ENCODE measurements at places on chromosomes 6 and 20.

GRCh38 chr6:98747273-98747672 lies 87.1 kb upstream of the POU3F2 start:
- no peaks in the 10 kb centered on the region for H3K4me1 ChIP-seq
- no peak overlapping the region for H3K27ac ChIP-seq

GRCh38 chr6:39409889-39410288 lies 87.4 kb upstream of the KCNK16 start:
- DNase-seq = no peak
- no peaks in the 10 kb centered on the region for H3K27me3 ChIP-seq
- no peaks in the 10 kb centered on the region for H3K36me3 ChIP-seq
- no peak overlapping the region for H3K4me3 ChIP-seq
- H3K4me1 ChIP-seq = no peaks in the 10 kb centered on the region
- no peak overlapping the region for H3K27ac ChIP-seq

- H3K4me1 ChIP-seq = no peaks in the 10 kb centered on the region
- no peak overlapping the region for H3K27ac ChIP-seq
- H3K4me3 ChIP-seq = no peak overlapping the region
- no peak for DNase-seq
- H3K27me3 ChIP-seq = no peaks in the 10 kb centered on the region
Measured at GRCh38 chr6:303948-304558, 11.8 kb downstream of the DUSP22 start.

DNA sequence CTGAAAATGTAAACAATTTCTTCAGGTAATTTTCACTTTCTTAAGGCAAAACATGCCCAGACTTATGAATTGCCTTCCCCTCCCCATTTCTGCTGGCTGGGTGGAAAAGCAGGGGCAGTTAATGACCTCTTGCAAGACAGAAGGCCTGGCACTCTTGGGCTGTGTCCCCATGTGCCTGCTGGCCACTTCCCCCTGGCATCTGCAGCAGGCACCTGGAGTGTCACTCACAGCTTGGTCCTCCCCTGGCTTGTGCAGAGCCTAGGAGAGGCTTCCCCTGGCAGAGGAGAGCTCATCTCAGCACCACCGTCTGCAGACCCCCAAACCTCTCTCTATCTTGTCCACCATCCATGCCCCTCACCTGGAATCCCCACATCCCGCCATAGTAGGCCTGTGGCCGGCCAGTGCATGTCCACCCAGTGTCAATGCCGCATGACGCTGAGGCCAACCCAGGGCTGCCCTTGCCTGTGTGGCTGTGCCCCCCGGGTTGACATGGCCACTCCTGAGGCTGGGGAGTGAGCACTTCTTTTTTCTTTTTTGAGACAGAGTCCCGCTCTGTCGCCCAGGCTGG lies 83.5 kb upstream of the SLC22A23 start:
- no peak for DNase-seq
- no peaks in the 10 kb centered on the region for H3K36me3 ChIP-seq
- H3K27me3 ChIP-seq = no peaks in the 10 kb centered on the region
- H3K4me3 ChIP-seq = no peak overlapping the region
- H3K27ac ChIP-seq = no peak overlapping the region
- no peaks in the 10 kb centered on the region for H3K4me1 ChIP-seq

- H3K27ac ChIP-seq = no peak overlapping the region
- no peak overlapping the region for H3K4me3 ChIP-seq
- no peaks in the 10 kb centered on the region for H3K4me1 ChIP-seq
- DNase-seq = no peak
Measured at GRCh38 chr6:126747728-126748540, 370.5 kb upstream of the RSPO3 start.

GRCh38 chr6:5260111-5260620 lies 584 bp downstream of the LYRM4 start:
- H3K4me3 ChIP-seq = peak overlapping the region; percentile 89
- DNase-seq = no peak

DNA sequence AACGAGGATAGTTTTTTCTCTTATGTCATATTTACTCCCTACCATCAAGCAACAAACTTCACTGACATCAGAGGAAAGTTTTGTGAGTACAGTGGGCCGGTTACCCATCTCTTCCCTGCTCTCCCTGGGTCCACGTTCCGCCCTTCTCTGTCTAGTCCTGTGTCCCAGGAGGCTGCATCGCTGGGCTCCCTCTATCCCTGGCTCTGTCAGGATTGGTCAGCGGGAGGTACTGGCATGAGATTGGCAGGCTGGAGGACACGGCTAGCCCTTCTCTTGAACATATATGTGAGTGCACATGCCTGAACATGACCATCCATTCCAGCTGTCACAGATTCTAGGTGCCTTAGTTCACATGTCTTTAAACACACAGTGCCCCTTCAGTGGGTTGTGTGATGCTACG lies 30.3 kb upstream of the TMEM181 start:
- H3K27ac ChIP-seq = no peak overlapping the region
- no peaks in the 10 kb centered on the region for H3K36me3 ChIP-seq
- DNase-seq = no peak
- no peaks in the 10 kb centered on the region for H3K27me3 ChIP-seq

GRCh38 chr6:28211840-28212509 lies 13.1 kb upstream of the ZSCAN9 start:
- H3K4me1 ChIP-seq = no peaks in the 10 kb centered on the region
- peak overlapping the region; percentile 10 for H3K4me3 ChIP-seq
- peaks cover 5% of the 10 kb centered on the region for H3K27me3 ChIP-seq

- no peak overlapping the region for H3K4me3 ChIP-seq
- no peaks in the 10 kb centered on the region for H3K4me1 ChIP-seq
- no peaks in the 10 kb centered on the region for H3K27me3 ChIP-seq
Measured at GRCh38 chr6:140289186-140289585, 914.7 kb upstream of the CITED2 start.

DNA sequence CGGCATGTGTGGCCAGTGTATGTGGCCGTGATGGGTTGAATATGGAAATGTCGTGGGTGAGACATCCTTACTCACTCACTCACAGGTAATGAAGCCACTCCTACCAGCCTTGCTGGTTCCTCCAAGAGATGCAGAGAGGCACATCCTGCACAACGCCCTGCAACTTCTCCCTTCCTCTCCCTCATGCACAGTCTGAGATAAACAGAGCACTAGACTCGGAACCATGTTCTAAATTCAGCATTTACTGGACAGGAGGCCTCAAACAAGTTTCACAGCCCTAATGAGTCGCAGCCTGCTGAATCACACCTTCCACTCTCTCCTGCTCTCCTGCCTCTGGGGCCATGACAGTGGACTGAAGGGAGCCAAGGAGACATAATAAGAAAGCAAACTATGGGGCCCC lies 91.2 kb downstream of the ISM1 start:
- no peak for DNase-seq
- no peaks in the 10 kb centered on the region for H3K4me1 ChIP-seq
- H3K27me3 ChIP-seq = no peaks in the 10 kb centered on the region
- no peak overlapping the region for H3K4me3 ChIP-seq

DNA sequence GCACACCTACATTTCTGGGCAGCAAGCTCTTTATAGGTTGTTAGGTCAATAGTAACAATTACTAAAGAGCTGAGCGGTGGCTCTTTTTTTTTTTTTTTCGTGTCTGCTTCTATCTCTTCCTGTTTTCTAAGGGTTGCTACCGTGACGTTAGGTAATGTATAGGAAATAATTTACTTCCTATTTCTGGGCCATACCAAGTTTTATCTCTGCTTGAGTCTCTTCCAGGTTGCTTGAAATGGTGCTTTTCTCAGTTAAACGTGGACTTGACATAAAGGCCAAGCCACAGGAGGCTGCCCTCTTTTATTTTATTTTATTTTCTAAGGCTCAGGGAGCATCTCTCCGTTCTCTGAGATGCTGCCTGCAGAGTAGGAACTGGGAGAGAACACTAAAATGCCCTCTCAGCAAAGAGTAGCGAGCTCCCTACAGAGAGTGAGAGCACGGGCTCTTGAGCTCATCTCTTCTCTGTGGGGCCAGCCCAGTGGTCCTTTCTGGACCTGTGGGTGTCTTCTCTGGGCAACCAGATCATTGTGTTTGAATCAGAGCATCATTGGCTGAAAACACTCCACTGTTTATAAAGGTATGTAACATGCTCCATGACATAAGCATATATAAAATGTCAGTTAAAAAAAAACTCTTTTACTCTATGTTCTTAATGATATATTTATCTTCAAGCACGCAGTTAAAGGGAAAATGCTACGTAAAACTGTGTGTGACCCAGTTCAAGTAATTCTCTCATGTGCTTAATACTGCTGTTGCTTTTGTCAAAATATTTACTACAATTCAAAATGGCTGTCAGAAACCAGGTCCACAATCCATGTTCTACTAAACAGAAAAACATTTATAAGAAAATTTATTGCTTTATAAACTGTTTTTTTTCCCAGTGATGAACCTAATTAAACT lies at the start of gene ZNF831:
ZNF831 (plus strand) TSS at position 191 of the 900 bp plus-strand sequence. CDS start 27,199 bp downstream, outside the sequence.
- no peaks in the 10 kb centered on the region for H3K27me3 ChIP-seq
- no peak within 1 kb of the TSS for H3K27ac ChIP-seq
- no peaks in the 10 kb centered on the region for H3K36me3 ChIP-seq
- H3K4me1 ChIP-seq = no peaks in the 10 kb centered on the region

DNA sequence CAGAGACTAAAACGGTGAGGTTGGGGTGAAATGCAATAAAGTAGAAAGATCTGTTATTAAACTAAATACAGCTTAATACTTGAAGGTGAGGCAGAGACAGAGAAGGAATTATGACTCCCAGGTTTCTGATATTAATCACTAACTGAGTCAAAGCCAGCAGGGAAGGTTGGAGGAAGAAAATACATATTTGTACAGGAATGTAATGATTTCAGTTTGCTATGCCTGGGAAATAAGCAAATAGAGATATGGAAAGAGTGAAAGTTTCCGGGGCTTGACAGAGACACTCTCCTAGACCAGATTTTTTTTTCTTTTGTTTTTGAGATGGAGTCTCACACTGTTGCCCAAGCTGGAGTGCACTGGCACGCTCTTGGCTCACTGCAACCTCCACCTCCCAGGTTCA lies 76.8 kb downstream of the PTPRK start:
- no peaks in the 10 kb centered on the region for H3K4me1 ChIP-seq
- H3K27me3 ChIP-seq = no peaks in the 10 kb centered on the region
- H3K4me3 ChIP-seq = no peak overlapping the region

DNA sequence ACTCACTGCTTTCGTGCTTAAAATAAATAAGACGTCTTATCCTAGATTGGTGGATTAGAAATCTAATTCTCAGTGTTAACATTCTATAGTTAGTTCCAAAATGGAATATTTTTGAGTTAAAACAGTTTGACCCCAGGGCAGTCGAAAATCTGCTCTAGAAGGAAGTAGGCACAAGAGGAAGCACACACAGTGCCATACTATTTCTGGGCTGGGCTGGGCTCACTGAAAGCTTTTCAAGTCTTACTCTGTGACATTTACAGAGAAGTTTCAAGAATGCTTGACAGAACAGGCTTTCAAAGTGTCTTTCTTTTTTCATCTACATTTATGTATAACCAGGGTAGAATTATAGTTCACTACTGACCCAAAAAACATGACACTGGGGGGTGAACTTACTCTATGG lies 209.8 kb downstream of the SOD2 start:
- DNase-seq = no peak
- no peak overlapping the region for H3K27ac ChIP-seq
- H3K4me1 ChIP-seq = no peaks in the 10 kb centered on the region

- no peak overlapping the region for H3K27ac ChIP-seq
- H3K27me3 ChIP-seq = no peaks in the 10 kb centered on the region
- no peak for DNase-seq
- no peaks in the 10 kb centered on the region for H3K4me1 ChIP-seq
- H3K4me3 ChIP-seq = no peak overlapping the region
- H3K36me3 ChIP-seq = no peaks in the 10 kb centered on the region
Measured at GRCh38 chr6:23589811-23590210, 536.2 kb upstream of the NRSN1 start.

GRCh38 chr6:135474362-135474761 lies 23.2 kb downstream of the AHI1 start:
- DNase-seq = no peak
- H3K36me3 ChIP-seq = no peaks in the 10 kb centered on the region
- no peaks in the 10 kb centered on the region for H3K27me3 ChIP-seq
- peaks cover 5% of the 10 kb centered on the region for H3K4me1 ChIP-seq
- no peak overlapping the region for H3K4me3 ChIP-seq

DNA sequence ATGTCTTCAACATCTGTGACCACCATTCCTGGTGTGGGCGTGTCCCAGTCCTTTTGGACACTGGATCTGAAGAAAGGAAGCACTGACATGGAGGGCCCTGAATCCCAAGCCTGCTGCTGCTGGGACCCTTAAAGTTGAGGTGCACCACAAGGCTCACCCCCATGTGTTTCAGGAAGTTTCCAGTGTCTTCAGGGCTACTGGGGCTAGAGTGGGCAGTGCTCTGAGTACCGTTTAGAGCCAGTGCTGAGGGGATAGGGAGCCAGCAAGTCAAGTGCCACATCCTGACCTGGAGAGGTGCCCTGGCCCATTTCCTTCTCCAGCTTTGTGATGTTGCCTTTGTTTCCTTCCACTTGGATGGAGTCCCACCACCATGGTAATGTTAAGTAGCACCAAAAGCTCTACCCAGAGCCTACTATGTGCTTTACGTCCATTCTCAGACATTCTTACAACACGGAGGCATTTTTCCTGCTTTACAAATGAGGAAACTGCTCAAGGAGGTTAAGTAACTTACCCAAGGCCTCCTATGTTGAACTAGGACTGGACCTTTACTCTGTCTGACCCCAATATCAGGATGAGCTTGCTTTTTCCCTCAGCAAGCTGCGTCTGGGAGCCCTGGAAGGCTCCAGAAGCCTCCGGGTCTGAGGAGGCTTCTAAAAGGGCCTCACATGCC lies 552 bp upstream of the DEF6 start:
- peak overlapping the region; percentile 30 for H3K27ac ChIP-seq
- H3K4me1 ChIP-seq = peaks cover 4% of the 10 kb centered on the region
- H3K27me3 ChIP-seq = no peaks in the 10 kb centered on the region
- no peak for DNase-seq
- no peaks in the 10 kb centered on the region for H3K36me3 ChIP-seq

DNA sequence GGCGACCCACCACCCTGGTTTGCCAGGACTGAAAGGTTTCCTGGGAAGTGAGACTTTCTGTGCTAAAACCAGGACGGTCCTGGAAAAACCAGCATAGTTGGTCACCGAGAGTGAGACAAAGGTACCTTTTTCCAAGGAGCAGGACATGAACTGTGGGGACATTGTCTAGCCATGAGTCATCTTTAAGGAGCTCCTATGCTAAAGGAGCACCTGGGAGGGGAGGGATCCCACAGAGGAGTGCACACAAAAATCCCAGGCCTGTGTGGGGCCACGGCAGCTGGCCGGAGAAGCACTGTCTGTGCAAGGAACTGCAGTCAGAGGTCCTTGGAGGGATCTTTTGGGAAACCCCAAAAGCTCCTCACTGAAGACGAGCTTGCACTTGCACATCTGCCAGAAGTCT lies 109.1 kb upstream of the PLEKHG1 start:
- H3K36me3 ChIP-seq = no peaks in the 10 kb centered on the region
- H3K4me1 ChIP-seq = no peaks in the 10 kb centered on the region
- H3K27me3 ChIP-seq = no peaks in the 10 kb centered on the region
- no peak overlapping the region for H3K27ac ChIP-seq
- DNase-seq = no peak
- no peak overlapping the region for H3K4me3 ChIP-seq

GRCh38 chr6:33990061-33990541 lies 155.8 kb downstream of the GRM4 start:
- H3K4me3 ChIP-seq = no peak overlapping the region
- no peaks in the 10 kb centered on the region for H3K27me3 ChIP-seq
- H3K4me1 ChIP-seq = no peaks in the 10 kb centered on the region
- no peaks in the 10 kb centered on the region for H3K36me3 ChIP-seq
- no peak overlapping the region for H3K27ac ChIP-seq

- H3K27me3 ChIP-seq = no peaks in the 10 kb centered on the region
- H3K36me3 ChIP-seq = no peaks in the 10 kb centered on the region
- H3K4me1 ChIP-seq = peaks cover 2% of the 10 kb centered on the region
- no peak overlapping the region for H3K27ac ChIP-seq
- no peak for DNase-seq
Measured at GRCh38 chr6:157892363-157892877, 69.4 kb downstream of the SNX9 start.

- no peak overlapping the region for H3K27ac ChIP-seq
- no peak overlapping the region for H3K4me3 ChIP-seq
- H3K36me3 ChIP-seq = no peaks in the 10 kb centered on the region
- H3K27me3 ChIP-seq = no peaks in the 10 kb centered on the region
Measured at GRCh38 chr6:13870214-13870830, 54.4 kb upstream of the RNF182 start.
